ENCODE measurements at places on chromosomes 6 and 20.

- no peak for DNase-seq
Observed at GRCh38 chr6:83252719-83253118, 59.6 kb downstream of the RWDD2A start.

- DNase-seq: no peak
Observed at GRCh38 chr20:41524980-41525613, 93.1 kb downstream of the CHD6 start.

DNA sequence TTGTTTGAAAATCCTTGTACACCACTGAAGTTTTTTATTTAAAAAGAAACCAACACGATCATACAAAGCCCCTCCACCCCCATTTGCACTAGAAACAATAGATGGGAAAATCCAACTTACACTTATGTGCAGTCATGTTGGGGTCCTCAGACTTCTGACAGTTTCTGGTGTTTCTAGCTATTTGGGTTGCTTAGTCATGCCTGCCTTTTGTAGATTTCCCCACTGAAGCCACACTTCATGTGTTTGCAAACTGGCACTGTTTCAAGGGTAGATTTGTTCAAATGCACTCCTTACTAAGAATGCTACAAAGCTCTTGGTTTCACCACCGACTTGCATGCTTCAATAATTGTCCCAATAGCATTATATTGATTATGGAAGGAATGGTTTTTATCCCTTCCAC lies 1.5 kb downstream of the SH3BGRL2 start:
- DNase-seq: no peak

GRCh38 chr6:53986165-53986720 lies 125.0 kb upstream of the MLIP start:
- no peak for DNase-seq

DNA sequence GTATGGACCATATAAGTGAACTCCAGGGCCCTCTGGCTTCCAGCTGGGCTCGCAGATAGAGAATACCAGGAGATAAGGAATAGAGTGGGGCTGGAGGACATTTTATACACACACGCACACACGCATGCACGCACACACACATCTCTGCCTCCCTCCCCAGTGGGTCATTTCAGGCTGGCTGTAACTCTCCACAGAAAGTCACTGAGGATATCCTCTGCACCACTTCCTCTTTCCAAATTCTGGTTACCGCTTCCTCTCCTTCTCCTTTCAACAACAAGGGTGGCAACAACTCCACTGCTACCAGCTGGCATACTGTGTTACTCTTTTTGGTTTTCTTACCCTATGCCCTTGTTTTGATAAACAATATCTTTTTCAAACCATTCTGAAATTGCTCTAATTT lies 280.2 kb downstream of the COL12A1 start:
- DNase-seq: no peak

DNA sequence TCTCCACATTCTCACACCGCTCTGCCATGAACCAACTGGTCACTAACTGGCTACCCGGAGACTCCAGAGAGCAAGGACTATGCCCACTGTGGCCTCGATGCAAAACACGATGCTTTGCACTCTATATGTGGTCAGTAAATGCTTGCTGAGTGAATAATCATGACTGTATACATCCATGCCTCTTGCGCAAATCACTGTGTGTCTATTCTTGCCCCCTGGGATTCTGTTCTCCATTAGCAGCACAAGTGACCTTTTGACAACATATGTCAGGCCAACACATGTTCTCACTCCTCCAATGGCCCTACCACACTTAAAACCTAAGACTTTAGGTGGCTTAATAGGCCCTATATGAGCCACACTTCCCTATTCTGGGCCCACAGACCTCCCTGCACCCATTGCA lies 16.9 kb downstream of the KIF16B start:
- DNase-seq: no peak

GRCh38 chr6:4102687-4103244 lies 23.8 kb upstream of the FAM217A start:
- DNase-seq: no peak

DNA sequence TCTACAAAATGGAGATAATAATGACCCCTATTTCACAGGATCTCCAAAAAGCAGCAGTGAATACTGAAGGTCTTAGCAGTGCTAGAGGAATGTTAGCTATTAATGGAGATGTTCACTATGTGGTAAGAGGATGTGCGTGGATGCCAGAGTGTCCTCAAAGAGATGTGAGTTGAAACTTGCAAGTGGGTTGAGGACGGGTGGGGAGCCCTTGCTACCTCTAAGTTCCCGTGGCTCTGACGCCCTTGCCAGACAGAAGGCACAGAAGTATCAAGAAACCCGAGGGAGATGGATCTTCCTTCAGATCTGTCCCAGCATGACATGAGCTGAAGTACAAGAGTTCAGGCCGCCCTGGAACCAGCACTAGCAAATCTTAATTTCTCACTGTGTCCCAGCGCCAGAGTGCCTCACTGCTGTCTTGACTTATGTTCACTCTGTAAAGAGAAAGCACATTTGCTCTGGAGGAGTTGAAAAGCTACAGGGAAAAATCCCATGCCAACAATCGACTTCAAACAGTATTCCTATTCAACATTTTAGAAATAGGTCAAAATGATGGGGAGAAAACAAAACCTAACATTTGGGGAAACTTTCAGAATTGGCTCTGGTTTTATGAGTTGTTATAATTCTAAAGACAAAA lies 59.5 kb downstream of the FYN start:
- DNase-seq: no peak

DNA sequence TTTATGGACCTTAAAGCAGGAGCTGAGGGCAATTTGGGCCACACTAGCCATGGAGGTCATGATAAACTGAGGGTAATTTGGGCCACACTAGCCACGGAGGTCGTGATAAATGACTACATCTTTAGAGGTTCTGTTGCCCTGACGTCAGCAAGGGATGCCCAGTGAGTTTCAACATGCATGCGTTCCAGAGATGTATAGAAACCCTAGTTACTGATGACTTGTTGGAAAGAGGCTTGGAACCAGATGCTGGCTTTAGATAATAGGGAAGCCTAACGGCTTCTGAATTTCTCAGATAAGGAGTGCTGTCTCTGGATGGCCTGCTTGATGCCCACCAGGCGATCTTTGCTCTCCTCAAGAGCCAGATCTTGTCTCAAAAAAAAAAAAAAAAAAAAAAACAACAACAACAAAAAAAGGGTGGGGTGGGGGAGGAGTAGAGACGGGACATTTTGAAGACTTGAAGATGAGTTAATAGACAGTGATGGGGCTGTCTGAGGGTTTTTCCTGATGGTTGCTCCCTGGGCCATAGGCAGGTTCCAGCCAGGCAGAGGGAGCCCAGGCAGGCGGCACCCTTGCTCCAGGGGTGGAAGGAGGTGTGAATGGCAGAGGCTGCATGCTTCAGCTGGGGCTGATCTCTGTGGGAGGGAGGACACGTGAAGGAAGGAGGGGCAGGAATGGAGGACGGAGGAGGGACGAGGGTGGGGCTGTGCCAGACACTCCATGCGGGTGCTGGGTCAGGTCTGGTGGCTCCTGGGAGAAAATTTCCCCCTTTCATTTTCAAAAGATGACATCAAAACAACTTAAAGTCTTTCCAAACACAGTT lies 27.0 kb upstream of the FRMD1 start:
- DNase-seq: no peak

- no peak for DNase-seq
Observed at GRCh38 chr6:126546541-126547120, 206.7 kb downstream of the CENPW start.

DNA sequence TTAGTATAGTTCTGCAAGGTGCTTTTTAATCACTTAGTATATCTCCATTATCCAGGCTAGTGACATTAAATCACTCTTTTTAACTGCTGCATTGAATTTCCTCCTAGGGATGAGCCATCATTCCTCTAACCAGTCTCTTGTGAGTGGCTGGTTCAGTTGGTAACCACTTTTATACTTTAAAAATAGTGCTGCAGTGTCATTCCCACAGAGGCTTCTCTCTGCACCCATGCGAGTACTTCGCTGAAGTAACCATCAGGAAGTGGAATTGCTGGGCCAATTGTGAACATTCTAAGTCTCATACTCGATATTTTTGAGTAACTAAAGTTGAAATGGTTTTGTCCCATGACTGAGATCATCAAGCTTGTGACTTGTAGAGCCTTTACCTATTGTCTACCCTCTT lies 2.1 kb downstream of the BTN3A2 start:
- no peak for DNase-seq

DNA sequence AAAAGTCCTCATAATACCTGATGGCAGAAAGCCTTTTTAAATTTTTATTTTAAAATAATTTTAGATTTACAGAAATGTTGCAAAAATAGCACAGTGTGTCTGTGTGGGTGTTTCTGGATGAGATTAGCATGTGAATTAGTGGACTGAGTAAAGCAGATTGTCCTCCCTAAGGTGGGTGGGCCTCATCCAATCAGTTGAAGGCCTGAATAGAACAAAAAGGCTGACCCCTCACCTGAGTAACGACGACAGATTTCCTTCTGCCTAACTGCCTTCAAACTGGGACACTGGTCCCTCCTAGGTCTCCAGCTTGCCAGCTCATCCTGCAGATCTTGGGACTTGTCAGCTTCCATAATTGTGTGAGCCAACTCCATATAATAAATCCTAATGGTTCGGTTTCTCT lies 54.2 kb downstream of the FAXC start:
- no peak for DNase-seq

- no peak for DNase-seq
Observed at GRCh38 chr6:140846503-140847261, 1286.0 kb upstream of the GJE1 start.

- DNase-seq: no peak
Observed at GRCh38 chr20:35568645-35569044, 26.8 kb downstream of the ERGIC3 start.

- DNase-seq: no peak
Observed at GRCh38 chr6:118494091-118494490, 54.0 kb upstream of the PLN start.

GRCh38 chr6:23377830-23378229 lies 748.2 kb upstream of the NRSN1 start:
- no peak for DNase-seq

DNA sequence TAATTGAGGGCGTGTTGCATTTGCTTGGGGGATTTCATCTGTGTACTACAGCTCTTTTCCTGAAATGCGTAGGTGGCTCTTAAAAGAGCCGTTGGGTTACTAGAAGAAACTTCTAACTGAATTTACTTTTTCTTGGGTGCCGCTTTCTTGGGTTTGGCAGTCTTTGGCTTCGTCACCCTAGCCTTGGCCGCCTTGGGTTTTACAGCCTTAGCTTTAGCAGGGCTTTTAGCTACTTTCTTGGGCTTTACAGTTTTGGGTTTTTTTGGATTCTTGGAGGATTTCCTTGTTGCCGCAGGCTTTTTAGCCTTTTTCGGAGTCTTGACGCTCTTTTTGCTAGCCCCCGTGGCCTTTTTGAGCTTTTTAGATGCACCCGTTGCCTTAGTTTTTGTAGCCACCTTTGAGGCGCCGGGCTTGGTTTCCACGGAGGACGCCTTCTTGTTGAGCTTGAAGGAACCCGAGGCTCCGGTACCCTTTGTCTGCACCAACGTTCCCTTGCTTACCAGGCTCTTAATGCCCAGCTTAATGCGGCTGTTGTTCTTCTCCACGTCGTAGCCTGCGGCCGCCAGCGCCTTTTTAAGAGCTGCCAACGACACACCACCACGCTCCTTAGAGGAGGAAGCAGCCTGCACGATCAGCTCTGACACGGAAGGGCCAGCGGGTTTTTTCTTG lies 54.5 kb downstream of the TRIM38 start:
- DNase-seq: no peak

DNA sequence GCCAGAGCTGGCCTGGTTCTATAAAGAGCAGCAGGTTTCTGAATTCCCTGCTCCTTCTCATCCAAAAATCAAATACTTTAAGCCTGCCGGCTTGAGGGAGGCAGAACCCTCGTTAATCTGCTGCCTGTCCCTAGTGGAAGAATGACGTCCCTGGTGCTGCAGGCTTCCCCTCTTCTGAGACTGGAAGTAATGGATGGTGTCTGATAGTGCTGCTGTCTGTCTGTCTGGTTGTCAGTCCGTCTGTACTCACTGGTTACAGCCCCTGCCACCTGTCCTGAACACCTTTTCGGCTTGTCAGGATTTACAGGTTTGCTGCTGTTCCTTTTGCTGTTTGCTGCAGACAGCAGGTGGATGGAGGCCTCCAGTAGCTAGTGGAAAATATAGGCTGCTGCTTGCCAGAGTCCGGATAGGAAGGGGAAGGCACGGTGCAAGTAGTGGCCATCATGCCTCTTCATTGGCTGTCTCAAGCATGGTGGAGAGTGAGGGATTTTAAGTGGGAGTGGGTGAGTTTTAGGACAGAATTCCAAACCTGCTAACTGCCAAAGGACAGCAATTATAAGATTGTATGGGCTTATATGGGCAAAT lies 2.5 kb downstream of the RIMS1 start:
- DNase-seq: no peak

DNA sequence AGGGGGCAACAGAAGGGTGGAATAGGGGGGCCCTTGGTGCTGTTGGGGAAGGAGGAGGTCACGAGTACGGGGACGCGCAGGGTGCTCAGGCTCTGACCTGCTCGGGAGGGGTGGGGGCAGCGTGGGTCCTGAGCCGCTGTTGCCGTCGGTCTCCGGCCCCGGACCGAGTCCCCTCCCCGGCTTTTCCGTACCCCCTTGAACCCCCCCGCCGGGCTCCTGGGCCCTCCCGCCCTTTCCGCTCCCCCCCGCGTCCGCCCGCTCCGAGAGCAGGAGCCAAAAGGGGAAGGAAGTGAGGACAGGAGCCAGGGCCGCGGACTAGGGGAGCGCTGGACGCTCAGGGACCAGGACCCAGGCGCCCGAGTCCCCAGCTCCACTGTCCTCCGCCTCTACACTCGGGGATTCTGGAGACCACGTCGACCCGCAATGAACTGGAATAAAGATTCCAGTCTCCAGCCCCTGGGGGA lies at the start of gene RGL2:
TSS of gene RGL2 (minus strand) at position 170 of the 464 bp plus-strand sequence. CDS start 332 bp downstream, outside the sequence.
- DNase-seq: no peak

- DNase-seq: no peak
Observed at GRCh38 chr20:4904127-4904860, 97.0 kb downstream of the SLC23A2 start.

- peak; percentile 18 for DNase-seq
Observed at GRCh38 chr20:8414586-8415274, 282.7 kb downstream of the PLCB1 start.

DNA sequence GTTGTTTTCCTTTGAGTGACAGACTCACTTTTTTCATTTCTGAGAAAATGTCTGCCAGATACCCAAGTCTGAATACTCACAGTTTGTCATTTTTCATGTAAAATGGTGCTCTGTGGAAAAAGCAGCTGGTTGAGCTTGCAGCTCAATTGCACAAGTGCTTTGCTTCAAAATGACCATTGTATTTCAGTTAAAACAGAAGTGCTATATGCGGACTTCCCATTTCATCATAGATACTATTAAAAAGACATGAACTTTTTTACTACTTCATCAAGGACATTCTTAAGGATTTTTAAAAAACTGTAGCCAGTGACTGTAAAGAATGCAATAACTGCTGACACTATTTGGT lies 61.5 kb downstream of the KCNS1 start:
- DNase-seq: no peak

GRCh38 chr20:4546786-4547185 lies 174.9 kb upstream of the PRND start:
- peak; percentile 33 for DNase-seq

DNA sequence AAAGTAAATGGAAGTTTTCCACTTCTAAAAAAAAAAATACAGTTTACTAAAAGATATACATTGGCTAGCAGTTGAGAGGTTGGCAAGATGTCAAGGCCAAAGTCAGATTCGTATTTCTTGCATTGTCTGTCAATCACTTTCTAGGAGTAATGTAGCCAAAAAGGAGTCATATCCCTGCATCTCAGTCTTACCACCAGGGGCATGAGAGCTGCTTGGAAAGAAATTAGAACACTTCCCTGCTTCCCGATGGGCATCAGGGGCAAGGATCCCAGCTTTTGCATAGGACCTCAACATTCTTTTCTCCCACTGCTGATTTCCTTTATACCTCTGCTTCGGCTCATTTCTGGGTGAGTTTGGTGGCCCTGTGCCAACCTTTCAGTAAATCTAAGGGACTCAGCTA lies 581.0 kb upstream of the MAP3K7 start:
- no peak for DNase-seq

GRCh38 chr20:32823737-32824588 lies 4.2 kb downstream of the MAPRE1 start:
- no peak for DNase-seq
